ENCODE measurements at places on chromosomes 2 and 18. TPM values are rescaled to one million over a fixed set of nuclear protein-coding genes. Genes with fewer than 3 reads are reported as not detected.

The ST6GAL2 gene
- 5.2 TPM for total RNA-seq

The FBLN7 gene
- total RNA-seq: 1.3 TPM

The SCYGR1 gene
- not detected for total RNA-seq

The GCA gene
- total RNA-seq: 2.3 TPM

The TAF1B gene
- 29.8 TPM for total RNA-seq

The DUSP19 gene
- total RNA-seq: 1.6 TPM

Measured in fibroblast of villous mesenchyme (primary cell).